ENCODE measurements at places on chromosomes 13 and 19.

DNA sequence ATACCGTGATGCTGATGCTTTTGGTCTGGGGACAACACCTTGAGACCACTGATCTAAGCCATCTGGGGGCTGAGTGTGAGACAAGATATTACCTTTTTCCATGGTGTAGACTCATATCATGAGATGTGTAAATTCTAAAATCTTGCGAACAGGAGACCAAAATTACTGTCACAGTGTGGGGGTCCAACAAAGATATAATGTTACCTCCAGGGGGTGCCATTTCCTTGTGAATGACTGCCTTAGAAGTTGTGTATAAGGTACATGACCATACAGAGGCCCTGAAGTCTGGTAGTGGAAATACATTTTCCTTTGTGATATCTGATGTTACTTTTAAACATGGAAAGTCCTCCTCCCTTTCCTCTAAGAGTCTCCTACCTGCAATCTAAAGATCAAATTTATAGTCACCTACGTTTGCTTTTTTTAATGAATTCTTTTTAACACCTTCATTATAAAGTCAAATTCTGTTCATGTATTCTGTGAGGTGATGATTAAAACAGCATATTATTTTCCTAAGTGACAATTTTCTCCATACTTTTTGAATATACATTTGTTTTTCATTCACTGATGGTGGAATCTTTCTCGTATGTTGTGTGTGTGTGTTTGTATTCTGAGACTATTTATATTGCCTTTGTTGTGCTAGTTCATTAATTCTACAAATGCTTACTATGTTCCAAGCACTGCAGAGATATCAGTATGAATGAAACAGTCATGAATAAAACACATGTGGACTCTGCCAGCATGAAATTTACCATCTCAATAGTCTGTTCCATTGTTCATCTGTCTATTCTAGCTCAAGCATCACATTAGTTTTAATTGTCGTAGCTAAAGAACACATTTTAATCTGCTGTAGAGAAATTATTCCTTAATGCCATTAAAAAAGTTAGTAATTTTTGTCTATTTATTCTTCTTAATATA is 113.7 kb downstream of the RFC3 start:
- no peak for DNase-seq

DNA sequence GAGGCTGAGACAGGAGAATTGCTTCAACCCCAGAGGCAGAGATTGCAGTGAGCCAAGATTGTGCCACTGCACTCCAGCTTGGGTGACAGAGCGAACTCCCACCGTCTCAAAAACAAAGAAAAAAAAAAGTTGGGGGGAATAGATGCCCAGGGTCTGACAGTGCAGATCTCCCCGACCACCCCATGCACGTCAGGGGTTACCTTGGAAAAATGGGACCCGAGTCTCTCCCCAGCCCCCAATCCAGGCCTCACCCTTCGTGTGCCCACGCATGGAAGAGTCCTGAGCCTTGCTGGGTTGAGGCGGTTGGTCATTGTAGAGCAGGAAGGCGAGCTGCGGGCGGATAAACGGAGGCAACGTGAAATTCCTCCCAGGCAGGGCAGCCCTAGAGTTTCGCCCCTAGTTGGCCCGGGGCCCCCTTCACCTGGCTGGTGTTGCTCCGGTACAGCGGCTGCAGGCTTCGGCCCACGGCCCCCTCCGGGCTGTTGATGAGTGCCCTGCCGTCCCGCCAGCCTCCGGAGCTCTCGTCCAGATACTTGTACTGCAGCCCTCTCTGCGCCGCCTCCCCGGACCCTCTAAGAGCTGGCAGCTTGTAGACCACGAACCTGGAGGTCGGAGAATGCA is 588 bp downstream of the DNASE2 start:
- no peak for DNase-seq

- DNase-seq, result no peak
Measured at GRCh38 chr13:55664178-55664577, 1476.5 kb upstream of the PRR20A start.

GRCh38 chr19:10110972-10111317 is 548 bp upstream of the P2RY11 start:
- DNase-seq, result no peak

DNA sequence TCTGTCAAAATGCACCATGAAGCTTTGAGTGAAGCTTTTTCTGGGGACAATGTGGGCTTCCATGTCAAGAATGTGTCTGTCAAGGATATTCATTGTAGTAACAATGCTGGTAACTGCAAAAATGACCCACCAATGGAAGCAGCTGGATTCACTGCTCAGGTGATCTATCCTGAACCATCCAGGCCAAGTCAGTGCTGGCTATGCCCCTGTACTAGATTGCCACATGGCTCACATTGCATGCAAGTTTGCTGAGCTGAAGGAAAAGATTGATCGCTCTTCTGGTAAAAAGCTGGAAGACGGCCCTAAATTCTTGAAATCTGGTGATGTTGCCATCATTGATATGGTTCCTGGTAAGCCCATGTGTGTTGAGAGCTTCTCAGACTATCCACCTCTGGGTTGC is 12.7 kb downstream of the GPR42 start:
- no peak for DNase-seq

GRCh38 chr19:18429717-18430416 is 8.1 kb downstream of the ISYNA1 start:
- no peak for DNase-seq

- DNase-seq, result no peak
Measured at GRCh38 chr19:10431254-10431942, 11.1 kb downstream of the PDE4A start.

DNA sequence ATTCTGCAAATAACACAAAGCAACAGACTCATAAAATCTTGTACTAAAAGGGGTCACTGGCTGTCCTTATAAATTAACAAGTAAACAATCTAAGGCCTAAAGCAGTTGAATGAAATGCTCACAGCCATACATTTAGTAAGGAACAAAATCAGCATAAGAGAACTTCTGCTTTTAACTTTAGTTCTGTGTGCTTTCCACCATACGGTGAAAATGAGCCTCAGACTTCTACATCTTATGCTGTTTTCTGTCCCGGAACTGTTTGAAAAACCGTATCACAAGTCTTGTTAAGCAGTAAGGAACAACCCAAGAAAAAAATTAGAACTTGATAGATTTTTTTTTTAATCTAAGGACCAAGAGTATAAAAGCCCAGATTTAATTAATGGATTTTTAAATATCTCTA is 549.1 kb upstream of the MIR17HG start:
- DNase-seq, result no peak

- no peak for DNase-seq
Measured at GRCh38 chr19:4035018-4035566, 27.6 kb downstream of the PIAS4 start.

DNA sequence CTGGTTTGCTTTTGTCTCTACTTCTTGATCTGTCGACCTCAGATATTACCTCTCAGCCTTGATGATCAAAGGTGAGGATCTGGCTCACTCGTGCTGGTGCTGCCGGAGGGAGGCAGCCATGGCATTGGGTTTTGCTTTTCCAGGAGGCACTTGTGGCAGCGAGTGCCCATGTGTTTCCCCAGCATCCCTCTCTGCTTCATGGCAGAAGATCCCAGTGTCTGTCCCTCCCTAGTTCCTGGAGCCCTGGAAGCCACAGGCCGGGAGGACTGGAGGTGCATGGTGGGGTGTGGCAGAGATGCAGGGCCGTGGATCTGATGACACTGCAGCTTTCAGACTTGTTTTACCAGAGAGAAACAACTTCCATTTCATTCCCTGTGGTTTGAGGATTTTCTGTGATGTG is 47.5 kb downstream of the ANKRD10 start:
- no peak for DNase-seq

- no peak for DNase-seq
Measured at GRCh38 chr13:50122455-50122854, 107.2 kb downstream of the KCNRG start.

- DNase-seq, result no peak
Measured at GRCh38 chr13:65965501-65965900, 1264.6 kb downstream of the PCDH9 start.

DNA sequence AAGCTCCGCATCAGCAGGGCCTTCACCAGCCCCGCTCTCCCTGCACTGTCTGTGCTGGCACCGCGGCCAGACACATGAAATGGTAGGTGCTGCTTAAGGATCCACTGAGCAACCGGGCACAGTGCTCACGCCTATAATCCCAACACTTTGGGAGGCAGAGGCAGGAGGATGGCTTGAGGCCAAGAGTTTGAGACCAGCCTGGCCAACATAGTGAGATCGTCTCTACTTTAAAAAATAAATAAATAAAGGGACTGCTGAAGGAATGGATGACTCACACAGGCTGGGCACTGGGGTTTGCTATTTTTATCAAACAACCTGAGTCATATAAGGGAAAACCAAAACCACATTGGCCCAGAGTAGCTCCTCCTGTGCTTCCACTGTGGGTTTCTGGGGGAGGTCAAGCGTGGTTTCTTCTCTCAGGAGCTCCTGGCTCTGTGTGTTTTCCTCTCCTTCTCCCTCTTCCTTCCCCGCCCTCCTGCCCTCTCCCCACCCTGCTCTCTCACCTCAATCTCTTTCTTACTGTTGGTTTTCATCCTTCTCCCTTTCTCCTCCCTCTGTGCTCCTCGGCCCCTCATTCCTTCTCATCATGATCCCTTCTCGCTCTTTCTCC is 21.3 kb downstream of the VRK3 start:
- peak; percentile 21 for DNase-seq

- DNase-seq, result no peak
Measured at GRCh38 chr13:74191410-74191809, 57.2 kb upstream of the KLF12 start.

- DNase-seq, result no peak
Measured at GRCh38 chr13:31042481-31043165, 110.2 kb downstream of the TEX26 start.

DNA sequence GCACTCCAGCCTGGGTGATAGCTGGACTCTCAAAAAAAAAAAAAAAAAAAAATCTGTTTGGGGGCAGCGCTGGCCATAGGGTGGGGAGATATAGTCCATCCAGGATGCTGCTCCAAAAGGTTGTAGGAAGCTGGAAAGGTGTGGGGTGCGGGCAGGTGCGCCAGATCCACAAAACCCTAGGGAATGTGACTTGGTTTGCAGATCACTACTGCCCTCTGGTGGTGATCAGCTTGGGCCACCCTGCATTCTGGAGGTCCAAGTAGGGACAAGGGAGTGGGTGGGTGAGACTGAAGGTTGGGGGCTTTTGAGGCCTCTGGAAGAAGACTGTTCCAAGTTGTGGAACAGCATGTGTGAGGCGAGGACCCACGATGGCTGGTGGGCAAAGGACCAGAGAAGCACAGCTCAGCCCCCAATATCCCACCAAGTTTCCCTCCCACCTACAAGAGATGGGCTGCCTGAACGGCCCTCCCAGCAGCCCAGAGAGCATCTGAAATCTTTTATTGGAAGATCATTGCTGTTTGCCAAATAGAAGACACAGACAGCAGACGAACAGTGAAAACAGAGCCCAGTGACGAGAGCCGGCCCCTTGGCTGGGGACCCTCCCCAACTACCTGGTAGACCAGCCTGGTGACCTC is 10.4 kb upstream of the TYK2 start:
- peak; percentile 34 for DNase-seq

DNA sequence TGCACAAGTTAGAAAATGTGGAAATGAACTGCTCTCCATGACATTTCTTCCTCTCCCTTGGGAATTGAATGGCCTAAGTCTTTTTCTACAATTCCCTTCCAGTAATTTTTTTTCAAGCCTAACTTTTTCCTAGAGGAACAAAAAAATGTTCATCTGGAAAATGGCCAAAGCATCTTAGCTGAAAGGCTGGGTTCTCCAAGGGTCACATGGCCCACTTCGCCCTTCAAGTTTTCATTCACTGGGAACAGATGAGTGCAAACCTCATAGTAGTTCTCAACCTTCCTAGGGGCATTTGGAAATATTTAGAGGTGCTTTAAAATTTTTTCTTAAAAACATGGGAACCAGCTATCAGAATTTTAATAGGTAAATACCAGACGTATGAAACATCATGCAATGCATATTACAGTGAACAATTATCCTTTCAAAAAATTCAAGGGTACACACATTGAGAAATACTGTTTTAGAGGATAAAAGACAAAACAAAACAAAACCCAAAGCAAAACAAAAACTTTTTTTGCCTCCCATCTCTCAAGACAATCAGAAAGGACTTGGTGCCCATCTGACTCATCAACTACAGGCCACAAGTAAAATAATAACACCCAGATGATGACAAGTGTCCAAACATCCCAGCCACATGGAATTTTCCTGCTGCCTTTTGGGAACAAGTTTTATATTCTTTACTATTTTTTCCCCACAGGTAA is 208.8 kb downstream of the SLITRK6 start:
- DNase-seq, result no peak

DNA sequence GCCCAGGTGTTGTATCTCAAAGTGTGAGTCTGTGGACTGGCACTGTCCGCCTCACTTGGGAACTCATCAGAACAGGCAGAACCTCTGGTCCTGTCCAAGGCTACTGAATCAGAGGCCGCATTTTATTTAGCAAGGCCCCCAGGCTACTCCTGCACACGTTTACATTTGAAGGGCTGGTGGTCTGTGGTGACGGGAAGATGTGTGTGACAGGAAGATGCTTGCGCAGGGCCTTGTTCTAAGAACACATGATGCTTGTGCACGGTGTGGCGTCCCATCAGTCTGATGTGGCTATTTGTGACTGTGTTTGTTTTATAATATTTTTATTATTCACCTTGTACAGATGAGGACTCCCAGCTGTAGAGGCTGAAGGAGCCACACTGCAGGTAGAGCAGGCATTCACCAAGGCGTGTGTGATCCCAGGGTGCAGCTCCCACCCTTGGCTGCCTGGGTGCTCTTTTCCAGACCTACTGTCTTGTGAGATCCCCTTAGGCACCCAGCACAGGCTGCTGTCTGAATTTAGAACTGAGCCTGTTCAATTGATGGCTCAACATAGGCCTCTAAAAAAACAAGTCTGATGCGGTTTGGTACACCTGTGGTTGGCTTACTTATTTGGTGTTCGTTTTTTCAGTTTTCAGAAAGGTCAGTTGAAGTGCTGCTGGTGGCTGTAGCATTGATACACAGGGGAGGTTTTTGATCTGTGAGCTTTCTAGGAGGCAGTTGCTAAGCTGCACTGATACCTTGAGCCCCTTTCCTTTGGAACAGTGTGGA is 3.1 kb downstream of the SLC25A15 start:
- DNase-seq, result no peak

- DNase-seq, result no peak
Measured at GRCh38 chr19:3646336-3647092, 19.9 kb upstream of the CACTIN start.

GRCh38 chr19:14405758-14406644 is 13.1 kb downstream of the DDX39A start:
- DNase-seq, result peak; percentile 76
